ENCODE measurements at places on chromosomes 5 and 9.

DNA sequence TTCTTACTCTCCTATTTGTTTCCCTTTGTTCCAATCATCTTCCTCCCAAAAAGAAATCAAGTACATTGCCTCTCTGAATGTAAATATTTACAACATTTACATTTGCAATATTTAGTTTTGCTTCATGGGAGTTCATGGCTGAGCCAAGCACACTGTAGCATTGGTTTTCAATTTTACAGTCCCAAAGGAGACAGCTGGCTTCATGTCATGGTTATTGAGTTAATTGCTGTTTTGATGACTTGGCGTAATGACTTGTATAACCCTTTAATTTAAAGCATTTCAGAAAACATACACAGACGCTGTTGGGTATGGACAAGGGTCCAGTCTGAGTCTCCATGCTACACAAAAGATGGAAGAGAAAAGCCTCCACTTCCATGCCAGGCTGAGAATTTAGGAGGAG is 25.6 kb upstream of the VLDLR start:
- no peak for DNase-seq

GRCh38 chr5:16178745-16179372 is 732 bp downstream of the MARCHF11 start:
- peak; percentile 78 for DNase-seq

- DNase-seq: peak; percentile 81
These were observed 129.6 kb downstream of the GLIS3 start for GRCh38 chr9:4170231-4170630.

GRCh38 chr5:112784726-112785125 is 47.0 kb downstream of the APC start:
- DNase-seq: no peak

- no peak for DNase-seq
These were observed 8.8 kb downstream of the VDAC1 start for GRCh38 chr5:133995883-133996563.

Measured in HT1080 (cell line).